ENCODE measurements at places on chromosomes 3 and 15.

DNA sequence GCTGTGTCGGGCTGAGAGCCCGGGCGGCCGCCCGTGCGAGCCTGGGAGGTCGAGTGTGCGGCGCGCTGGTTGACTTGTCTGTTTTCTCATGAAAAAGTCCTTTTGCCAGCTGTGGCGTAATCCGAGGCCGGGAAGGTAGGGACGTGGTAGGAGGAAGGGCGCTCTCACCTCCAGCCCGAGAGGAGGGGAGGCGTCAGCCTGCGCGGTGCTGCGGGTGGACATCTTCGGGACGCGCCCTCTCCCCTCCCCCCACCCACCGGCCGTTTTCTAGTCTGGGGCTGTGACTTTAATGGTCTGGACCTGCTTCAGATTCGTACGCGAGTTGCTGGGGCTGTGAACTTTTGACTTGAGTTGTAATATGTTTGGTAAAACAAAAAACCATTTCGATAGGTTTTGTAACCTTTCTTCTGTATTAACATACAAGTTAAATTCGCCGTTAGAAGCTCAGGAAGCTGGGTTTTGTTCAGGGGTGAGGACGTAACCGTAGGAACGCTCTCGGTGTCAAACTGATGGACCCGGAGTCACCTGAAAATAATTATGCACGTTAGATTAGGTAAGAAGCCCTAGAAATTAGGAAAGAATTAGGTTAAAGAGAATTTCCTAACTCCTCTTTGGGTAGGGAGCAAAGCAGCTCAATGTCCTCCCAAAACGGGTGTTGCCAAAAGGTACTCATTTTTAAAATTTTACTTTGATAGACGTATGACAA lies 762 bp downstream of the NCK1 start:
- DNase-seq = no peak

GRCh38 chr3:46482632-46483350 lies 15.0 kb upstream of the RTP3 start:
- DNase-seq = no peak

- no peak for DNase-seq
Measured at GRCh38 chr15:49131403-49131802, 24.0 kb downstream of the COPS2 start.

DNA sequence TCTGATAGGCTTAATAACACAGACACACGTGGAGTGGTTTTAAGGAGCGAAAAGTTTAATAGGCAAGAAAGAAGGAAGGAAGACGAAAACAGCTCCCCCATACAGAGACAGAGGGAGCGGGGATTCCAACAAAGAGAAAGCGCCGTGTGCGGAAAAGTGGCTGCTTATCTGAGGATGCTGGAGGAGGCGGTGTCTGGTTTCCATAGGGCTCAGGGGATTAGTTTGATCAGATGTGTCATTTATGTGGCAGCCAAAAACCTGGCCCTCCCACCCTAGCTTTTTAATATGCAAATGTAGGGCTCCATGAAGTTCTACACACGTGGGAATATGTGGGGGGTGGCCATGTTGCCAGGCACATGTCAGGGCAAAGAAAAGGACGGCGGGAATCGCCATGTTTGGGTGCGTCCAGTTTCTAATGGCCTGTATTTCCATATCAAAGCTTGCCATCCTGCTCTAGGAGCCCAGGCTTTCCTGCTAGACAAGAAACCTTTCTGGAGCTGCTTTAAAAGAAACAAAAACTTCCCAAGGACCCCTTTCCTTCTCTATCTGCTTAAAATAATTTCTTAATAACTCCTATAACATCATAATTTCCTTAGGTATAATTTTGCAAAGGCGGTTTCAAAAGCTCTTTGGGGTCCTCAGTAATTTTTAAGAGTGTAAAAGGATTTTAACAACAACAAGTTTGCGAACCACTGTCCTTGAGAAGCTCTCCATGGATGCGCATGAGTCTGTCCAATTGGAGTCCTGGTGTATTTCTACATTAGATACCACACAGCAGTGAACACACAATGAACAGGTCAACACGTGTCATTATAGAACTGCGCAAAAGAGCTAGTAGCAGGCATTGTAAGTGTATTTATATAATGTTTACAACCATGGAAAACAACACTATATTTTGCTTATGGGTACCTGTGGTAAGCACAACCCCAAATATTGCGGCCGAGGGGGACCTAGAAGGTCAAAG lies 622 bp upstream of the ZNF589 start:
- DNase-seq = no peak

DNA sequence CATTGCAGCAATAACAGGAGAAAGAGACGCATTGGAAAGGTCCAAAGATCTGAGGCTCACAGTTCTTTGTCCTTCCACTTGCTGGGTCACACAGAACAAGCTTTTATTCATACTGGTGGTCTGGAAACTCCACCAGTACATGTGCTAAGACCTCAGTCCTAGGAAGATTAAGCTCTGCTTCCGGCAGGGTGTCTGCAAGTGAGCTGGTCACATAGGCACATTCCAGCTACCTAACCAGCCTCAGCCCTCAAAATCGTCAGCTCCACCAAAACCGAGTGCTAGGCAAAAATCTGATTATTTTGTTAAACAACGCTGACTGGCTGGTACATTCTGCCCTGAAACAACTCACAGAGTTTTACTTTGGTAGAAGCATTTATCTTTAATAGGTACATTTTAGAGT lies 2.2 kb downstream of the ZBED2 start:
- DNase-seq = no peak

GRCh38 chr15:72511536-72511935 lies 37.4 kb downstream of the ARIH1 start:
- DNase-seq = no peak

DNA sequence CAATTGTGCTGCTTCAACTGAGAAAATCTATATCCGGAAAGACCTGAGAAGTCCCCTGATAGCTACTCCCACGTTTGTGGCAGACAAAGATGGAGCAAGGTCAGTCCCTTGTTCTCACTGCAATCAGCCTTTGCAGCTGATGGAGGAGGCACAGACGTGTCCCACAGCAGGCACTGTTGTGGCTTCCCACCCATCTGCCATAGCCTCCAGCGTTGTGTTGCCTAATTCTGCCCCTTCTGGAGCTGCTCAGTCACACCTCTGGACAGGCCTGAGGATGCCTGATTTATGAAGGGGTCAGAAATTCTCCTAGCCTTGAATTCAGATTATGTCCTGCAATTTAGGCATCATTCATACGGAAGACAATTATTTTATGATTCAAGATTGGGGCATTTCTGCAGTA lies 41.9 kb downstream of the MRPS25 start:
- no peak for DNase-seq

GRCh38 chr3:11898611-11899325 lies 52.1 kb upstream of the TAMM41 start:
- DNase-seq = no peak

DNA sequence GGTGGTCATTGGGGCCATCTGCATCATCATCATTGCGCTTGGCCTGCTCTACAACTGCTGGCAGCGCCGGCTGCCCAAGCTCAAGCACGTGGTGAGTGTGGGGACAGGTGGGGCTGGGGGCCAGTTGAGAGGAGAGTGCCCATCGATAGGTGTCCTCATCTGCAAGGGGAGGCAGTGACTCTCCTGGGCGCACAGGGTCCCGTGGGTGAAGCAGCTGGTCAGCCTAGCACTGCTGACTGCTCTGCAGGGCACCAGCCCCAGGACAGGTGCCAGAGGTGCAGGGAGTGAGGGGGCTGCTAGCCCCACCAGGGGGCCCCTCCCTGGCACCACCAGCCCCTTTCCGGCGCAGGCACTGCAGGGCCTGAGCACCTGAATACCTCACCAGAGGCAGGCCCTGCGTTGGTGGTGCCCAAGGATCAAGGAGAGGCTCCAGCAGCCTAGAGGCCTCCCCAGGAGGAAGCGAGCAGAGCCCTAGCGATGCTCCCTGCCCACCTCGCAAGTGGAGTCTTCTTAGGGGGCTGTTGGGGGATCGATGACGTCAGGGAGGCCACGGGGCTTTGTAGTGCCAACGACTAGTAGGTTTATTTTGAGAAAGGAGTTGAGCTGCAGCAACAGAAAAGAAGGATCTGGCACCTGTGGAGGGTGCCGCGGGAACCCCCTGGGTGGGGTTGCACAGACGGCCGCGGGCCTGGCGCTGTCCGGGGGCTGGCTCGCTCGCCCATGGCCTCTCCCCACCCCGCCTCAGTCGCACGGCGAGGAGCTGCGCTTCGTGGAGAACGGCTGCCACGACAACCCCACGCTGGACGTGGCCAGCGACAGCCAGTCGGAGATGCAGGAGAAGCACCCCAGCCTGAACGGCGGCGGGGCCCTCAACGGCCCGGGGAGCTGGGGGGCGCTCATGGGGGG lies 976 bp upstream of the ABTB1 start:
- peak; percentile 30 for DNase-seq

GRCh38 chr3:47057212-47057671 lies 77.8 kb downstream of the NBEAL2 start:
- DNase-seq = peak; percentile 42

- no peak for DNase-seq
Measured at GRCh38 chr15:59303633-59304032, 69.0 kb downstream of the MYO1E start.

GRCh38 chr15:63334821-63335220 lies 46.8 kb downstream of the CA12 start:
- DNase-seq = no peak

GRCh38 chr3:19148768-19149091 lies 420 bp downstream of the KCNH8 start:
- DNase-seq = no peak

GRCh38 chr15:94653071-94653470 lies 421.7 kb downstream of the MCTP2 start:
- no peak for DNase-seq

GRCh38 chr3:190606596-190606995 lies 92.7 kb downstream of the IL1RAP start:
- DNase-seq = no peak

DNA sequence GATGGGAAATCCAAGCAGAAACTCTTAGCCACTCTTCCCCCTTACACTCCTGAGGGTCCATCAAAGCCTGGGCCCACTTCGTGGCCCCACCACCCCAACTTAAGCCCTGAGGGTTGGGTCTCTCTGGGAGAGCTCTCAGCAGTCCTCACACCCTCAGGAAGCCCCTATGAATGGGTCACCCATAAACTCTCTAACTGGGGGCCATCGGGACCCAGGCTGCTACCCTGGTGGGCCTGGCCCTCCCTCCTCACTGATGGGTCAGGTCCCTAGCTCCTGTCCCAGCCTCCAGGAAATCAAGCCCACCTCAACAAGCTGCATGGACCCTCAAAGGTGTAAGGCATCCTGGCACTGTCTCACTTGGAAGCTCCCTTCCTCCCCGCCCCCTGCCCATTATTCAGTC lies 19.4 kb downstream of the SH2D7 start:
- DNase-seq = no peak

GRCh38 chr3:177286034-177286433 lies 88.8 kb upstream of the TBL1XR1 start:
- no peak for DNase-seq

GRCh38 chr3:73624821-73625665 lies at the start of gene PDZRN3:
TSS of gene PDZRN3 (minus strand) at chr3:73624941.
- no peak for DNase-seq

DNA sequence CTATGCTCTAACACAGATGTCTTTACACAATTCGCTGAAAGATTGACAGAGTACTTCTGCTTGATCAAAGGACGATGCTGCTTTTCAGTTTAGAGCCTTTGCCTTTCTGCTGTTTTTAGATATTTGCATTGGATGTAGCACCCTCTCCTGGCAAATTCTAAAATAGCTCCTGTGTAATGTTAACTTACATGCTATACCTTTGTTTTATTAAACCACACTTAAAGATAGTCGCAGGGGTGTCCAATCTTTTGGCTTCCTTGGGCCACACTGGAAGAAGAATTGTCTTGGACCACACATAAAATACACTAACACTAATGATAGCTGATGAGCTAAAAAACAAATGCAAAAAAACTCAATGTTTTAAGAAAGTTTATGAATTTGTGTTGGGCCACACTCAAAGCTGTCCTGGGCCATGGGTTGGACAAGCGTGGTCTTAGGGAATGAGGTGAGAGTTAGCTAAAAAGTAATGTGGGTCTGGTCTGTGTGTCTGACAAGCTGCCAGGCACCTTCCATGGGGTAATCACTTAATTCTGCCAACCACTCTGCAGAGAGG lies 62.9 kb downstream of the ATG7 start:
- DNase-seq = peak; percentile 26

GRCh38 chr3:140766465-140766864 lies 88.6 kb downstream of the TRIM42 start:
- no peak for DNase-seq

- no peak for DNase-seq
Measured at GRCh38 chr3:194986208-194987043, 284.5 kb downstream of the XXYLT1 start.

- DNase-seq = no peak
Measured at GRCh38 chr15:74131628-74132413, 1.4 kb downstream of the ISLR2 start.

All from stimulated activated CD4-positive, alpha-beta T cell treated with anti-CD3 and anti-CD28 coated beads, Interleukin-1b, Interleukin-23, amount 100 ng/mL, for 4 hours (primary cell).